ENCODE measurements at places on chromosomes 13 and 19.

DNA sequence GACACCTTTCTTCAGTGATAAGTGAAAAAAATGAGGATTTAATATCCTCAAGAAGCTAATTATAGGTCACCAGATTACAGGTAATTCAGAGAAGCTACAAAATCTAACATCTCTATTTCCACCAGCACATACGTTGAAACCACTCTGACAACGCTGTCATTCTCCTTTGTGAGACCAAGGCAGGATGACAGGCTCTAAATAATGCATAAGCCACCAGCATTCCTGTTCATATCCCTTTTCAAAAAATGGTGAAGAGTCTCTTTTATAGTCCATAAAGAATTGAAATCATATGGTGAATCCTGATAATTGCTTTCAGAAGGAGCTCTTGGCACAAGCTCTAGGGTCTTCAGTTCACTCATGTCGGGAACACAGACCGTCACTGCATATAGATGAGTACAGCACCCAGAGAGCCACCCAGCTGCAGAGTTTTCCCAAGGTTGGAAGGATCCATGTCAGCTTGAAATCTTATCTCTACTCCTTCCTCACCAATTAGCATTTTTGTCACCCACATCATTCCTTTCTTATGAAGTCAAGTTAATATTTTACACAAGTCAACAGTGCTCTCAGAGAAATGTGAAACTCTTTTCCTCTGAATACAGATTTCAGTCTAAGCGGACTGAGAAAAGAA is 431.4 kb downstream of the TBC1D4 start:
- DNase-seq, result no peak

DNA sequence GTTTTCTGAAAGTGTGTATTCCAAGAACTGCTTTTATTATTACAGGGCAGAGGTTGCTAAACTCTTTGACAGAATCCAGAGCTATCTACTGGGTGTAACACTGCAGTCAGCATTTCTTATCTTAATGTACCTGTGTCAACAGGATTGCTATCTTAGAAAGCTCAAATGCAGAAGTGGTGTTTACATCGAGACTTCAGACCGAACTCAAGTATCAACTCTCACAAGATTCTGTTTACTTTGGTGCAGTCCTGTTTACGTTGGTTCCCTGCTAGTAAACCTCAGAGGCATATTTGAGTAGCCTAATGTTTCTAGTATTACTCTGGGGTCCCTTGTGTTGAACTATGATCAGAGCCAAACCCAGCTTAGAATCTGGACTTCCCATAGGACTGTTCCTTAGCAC is 20.5 kb downstream of the SLC15A1 start:
- DNase-seq, result no peak

GRCh38 chr19:15365264-15365663 is 14.3 kb downstream of the AKAP8 start:
- DNase-seq, result no peak

- DNase-seq, result no peak
Measured at GRCh38 chr19:49020931-49021895, 2.9 kb downstream of the CGB3 start.

DNA sequence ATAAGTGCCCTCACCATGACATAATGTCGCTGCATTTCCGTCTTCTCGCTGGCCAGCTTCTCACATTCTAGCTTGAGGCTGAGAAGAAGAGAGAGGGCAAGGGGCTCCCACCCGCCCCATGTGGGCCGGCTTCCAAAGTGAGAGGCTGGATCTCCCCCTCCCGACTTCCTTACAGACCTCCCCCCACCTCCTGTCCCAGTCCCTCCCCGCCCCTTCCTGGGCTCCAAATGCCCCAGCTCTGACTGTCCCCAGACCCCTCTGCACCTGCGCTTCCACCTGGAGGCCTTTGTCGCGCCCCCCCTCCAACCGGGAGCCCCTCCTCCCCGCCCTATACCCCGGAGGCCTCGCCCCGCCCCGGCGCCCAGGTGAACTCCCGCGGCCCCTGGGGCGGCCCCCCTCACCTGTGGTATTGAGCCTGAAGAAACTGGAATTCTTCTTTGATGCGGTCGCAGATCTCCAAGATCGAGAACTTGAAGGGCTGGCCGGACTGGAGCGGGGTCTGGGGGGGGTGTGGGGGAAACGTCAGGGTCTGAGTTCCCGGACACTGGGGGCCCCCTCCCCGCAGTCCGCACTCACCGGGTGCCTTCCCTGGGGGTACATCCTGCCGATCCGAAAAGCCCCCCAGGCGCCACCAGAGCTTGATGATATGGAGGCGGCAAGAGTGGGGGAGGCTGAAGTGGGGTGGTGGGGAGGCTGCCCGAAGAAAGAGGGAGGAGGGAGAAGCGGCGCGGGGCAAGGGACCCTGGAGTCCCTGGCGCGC is 595 bp downstream of the TLE2 start:
- no peak for DNase-seq

GRCh38 chr19:5534787-5535586 is 32.8 kb downstream of the TINCR start:
- DNase-seq, result no peak

DNA sequence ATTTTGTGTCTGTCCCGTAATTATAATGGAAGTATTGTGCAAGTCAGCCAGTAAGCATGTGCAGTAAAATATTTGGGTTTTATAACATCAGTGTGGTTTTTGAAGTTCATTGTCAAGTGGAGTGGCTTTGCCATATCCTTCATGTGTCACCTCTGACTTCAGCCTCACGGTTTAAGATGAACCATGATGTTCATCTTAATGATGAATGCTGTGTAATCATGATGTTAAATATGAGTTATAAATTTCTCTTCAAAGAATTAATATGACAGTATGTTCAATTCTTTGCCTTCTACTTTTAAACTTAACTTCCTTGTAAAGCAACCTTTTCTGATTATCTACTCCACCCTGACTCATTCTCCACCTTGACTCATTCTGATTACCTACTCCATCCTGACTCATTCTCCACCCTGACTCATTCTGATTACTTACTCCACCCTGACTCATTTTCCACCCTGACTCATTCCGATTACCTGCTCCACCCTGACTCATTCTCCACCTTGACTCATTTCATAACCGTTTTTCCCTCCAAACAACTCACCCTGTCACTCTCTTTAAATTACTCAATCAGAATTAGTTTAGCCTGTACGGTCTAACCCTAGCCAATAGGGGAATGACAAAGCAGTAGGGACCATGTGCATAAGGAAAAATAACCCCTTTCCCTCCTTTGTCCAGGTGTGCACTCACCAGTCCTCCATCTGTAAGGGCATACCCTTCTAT is 50.3 kb upstream of the ANKRD10 start:
- DNase-seq, result no peak

DNA sequence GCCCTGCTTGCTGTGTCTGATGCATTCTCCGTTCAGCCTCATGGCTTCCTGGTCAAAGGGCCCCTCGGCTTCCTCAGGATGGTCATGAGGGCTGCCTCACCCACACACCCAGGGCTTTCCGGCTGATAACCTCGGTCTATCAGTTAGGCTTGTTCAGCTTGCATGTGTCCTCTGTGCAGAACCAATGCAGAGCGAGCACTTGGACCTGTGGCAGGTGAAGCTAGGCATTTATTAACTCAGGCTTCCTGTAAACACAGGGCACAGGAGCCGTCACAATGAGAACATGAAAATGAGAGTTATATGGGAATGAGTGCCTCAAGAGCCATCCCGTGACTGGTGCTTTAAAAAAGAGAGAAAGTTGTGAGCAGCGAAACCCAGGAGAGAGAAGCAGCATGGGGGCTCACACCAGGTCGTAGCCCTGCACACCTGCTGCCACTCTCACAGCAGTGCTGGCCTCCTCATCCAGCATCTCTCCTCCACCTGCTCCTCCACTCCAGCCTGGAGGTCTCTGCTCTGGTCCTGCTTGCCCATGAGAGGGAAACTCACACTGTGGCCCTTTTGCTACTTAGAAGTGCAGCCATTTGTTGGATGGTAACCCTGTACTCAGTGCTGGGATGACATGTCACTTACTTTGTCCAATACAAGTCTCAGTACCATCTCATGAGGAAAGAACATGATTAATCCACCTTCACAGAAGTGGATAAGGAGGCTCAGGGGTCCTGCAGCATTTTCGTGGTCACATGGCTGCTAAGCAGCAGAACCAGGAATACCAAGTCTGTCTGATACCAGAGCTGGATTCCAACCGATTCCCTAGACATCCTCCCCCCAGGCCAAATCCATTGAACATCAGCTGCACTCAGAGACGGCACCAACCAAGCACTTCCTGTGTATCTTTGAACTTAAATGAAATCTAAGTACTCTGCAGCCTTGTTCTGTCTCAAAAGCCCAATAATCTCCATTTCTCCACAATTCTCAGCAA is 50.5 kb upstream of the IRS2 start:
- DNase-seq, result no peak

- DNase-seq, result peak; percentile 67
Measured at GRCh38 chr19:3146677-3147100, 10.9 kb downstream of the GNA15 start.

GRCh38 chr19:49932041-49932451 is 2.7 kb upstream of the NUP62 start:
- no peak for DNase-seq

GRCh38 chr13:58476206-58476918 is 844.8 kb downstream of the PCDH17 start:
- DNase-seq, result no peak

DNA sequence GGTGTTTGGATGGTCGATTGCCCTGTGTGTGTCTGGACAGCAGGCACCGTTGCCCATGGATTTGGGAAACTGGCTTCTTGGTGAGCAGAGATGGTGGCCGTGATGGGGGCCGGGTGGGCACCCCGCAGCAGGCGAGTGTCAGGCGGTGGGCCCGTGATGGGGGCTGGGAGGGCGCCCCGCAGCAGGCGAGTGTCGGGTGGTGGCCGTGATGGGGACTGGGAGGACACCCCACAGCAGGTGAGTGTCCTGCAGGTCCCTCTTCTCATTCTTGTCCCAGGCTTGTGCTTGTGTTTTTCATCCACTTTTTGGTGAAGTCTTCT is 86.5 kb downstream of the KDM4B start:
- no peak for DNase-seq

GRCh38 chr13:44759384-44760360 is 183.5 kb upstream of the TSC22D1 start:
- DNase-seq, result no peak

DNA sequence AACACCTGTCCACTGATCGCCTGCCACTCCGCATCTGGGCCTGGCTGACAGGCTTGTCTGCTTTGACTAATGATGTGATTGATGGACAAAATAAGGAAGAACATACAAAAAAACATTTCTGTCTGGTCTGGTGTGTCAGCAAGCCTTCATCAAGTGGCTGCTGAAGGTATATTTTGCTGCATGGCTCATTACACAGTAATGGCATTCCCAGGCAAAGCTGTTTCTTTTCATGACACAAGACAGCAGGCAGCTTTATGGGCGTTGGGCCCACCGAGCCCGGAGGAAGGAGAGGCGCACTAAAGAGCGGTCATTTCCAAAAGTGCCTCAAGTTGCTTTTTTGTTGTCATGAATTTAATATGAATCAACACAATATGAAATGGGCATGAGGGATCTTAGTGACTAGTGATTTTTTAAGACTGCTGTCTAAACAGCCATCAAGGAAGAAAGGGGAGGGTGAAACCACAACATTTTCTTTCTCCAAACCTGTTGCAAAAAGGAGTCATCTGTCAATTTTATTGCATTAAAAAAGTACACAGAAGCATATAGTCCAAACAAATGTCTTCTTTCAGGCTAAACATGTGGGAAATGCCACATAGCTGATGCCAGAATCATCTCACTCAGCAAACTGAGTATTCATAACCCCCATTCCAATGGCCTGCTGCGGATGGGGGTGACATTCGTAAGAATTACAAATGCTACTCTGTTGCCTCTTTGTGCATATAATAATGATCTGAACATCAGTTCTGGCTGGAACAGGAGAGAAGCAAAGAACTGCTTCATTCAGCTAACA is 476.6 kb downstream of the ZNF536 start:
- no peak for DNase-seq

- peak; percentile 19 for DNase-seq
Measured at GRCh38 chr13:27170516-27171243, 931 bp downstream of the USP12 start.

DNA sequence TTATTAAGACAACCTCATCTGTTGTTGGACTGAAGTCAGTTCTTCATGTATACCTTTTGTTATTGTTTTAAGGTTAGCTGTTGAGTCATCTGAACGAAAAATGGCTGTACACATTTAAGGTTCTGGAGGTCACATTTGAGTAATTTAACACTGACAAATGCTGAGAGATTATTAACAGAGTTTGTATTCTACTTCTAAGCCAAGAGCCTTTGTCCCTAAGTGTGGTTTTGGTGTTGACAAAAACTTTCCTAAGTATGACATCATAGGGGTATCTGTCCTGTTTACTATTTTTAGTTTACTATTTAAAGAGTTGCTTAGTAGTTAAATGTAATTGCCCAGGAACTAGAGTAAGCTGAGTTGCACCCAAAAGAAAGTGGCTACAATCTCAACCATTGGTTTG is 71.9 kb downstream of the CDK8 start:
- DNase-seq, result no peak

- no peak for DNase-seq
Measured at GRCh38 chr13:109494925-109495369, 291.4 kb downstream of the IRS2 start.
